Thyroid gland (tissue), 4 donors: ENCODE measurements at places on chromosomes 5 and 9. TPM values are rescaled to one million over a fixed set of nuclear protein-coding genes. Genes with fewer than 3 reads are reported as not detected.

PKD2L2 gene
- total RNA-seq = not detected

GRCh38 chr9:35605351-35606137 lies 482 bp downstream of the TESK1 start:
- DNase-seq = peak; percentile 32

PFN3 gene
- total RNA-seq = not detected

KLF4 gene
- total RNA-seq = 27.8 TPM

DNA sequence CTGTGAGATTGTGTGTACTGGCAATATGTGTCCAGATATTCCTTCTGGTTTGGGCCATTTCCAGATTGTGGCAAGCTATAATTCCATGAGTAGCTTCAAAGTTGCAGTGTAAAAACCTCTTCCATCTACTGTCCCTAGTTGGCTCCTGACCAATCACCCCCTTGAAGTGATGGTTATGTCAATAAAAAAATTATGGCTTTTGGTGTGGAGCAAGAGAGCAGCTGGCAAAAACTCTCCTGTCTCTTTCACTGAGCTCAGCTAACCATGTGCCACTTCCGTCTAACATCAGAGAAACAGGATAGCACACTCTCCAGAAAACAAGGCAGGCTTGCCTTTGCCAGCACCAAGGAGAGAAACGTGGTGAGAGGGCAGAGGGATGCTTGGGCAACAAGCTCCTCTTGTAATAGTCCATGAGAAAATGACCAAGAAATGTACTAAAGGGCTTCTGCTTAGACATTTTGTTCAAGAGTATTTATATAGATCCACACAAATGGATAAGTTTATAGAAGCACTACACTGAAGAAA lies 914.4 kb upstream of the SEMA6A start:
- no peak for DNase-seq
